ENCODE measurements at places on chromosomes 13 and 19.

DNA sequence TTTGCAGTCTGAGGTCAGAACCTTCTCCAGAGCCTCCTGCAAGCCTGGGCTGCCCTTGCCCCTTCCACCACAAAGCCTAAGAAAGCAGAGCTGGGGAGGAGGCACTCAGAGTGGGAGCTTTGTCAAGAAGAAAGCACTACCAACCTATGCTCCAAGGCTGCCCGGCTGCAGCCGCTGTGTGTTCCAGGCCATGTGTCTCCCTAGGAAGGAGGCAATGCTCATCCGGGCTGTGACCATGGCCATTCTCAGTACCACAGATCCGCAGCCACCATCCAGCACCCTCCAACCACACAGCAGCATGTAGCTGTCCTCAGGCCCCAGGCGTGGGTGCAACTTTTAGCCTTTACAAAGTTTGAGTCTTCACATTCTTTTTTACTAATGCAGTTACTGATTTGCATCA is 22.0 kb downstream of the CARS2 start:
- no peak for DNase-seq

DNA sequence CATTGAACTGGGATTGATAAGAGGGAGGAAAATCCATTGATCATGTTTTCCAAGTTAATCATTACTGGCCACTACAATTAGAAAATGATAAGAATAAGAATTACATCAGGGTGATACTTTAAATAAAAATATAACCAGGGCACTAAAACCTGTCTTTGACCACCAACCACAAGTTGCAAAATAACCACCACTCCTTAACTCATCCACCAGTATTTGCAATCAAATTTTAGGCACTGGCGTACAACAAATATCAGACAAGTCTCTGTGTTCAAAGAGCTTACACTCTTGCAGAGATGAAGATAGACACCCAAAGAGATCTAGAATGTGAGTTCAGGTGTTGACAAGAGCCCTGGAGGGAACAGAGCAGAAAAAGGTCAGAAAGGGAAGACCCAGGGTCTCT is 514 bp downstream of the CEACAM3 start:
- DNase-seq: no peak

DNA sequence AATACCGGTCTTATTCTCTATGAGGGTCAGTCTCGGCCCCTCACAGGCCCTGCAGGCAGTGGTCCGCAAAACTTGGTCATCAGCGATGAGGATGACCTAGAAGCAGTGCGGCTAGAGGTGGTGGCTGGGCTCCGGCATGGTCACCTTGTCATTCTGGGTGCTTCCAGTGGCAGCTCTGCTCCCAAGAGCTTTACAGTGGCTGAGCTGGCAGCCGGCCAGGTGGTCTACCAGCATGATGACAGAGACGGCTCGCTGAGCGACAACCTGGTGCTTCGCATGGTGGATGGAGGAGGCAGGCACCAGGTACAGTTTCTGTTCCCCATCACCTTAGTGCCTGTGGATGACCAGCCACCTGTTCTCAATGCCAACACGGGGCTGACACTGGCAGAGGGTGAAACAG is 1.8 kb downstream of the FREM2 start:
- DNase-seq: no peak

DNA sequence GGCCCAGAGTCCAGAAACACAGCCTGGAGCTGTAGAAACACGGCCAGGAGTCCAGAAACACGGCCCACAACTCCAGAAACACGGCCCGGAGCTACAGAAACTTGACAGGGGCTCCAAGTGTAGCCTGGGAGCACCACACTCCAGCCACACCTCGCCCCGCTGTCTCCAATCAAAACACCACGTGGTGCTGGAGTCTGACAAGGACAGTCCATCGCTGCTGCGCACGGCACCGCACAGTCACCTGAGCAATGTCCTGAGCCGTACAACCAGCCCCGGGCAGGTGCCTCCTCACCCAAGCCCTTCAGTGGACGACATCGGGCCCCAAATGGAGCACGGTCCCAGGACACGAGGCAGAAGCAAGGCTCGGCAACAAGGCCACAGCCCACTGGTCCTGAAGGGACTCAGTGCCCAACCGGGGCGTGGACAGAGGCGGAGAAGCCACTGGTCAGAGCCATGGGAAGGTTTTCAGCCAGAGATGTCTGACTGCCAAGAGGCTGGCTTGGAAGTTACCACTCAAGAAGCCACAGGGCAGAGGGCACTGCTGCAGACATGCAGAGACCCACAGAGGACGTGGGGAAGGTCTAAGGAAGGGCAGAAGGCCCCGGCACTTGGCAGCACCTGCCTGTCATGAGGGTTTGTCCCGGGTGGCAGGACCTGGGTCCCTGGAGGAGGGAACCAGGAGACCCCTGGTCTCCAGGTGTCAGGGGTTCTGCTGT is 19.7 kb upstream of the PLPP2 start:
- no peak for DNase-seq

- DNase-seq: no peak
Observed at GRCh38 chr13:110466266-110466915, 95.1 kb downstream of the RAB20 start.

DNA sequence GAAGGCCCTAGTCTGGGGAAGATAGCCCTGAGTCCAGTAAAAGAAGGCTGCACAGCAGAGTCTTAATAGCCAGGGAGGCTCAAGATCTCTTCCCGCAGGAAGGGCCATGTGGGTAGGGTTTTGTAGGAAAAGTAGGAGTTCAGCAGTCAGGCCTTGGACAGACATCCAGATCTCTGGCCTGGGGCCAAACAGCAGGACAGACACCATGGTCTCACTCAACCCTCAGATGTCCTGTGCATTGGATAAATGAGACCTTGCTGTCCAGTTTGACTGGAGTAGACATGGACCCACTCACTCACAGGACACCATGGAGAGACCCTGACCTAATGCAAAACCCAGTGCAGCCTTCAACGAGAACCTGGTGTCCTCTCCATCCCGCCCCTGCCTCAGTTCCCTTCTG is 3.9 kb downstream of the OCEL1 start:
- no peak for DNase-seq

- no peak for DNase-seq
Observed at GRCh38 chr19:6773323-6773931, 919 bp downstream of the VAV1 start.

GRCh38 chr19:435707-436412 is 25.0 kb downstream of the SHC2 start:
- no peak for DNase-seq

- peak; percentile 50 for DNase-seq
Observed at GRCh38 chr13:41960211-41960636, 685 bp downstream of the VWA8 start.

GRCh38 chr19:58059003-58059670 is at the start of gene ZNF135:
Gene ZNF135, plus strand, starts transcription at chr19:58059282. Its CDS starts 721 bp downstream, at chr19:58060003.
- DNase-seq: peak; percentile 78

DNA sequence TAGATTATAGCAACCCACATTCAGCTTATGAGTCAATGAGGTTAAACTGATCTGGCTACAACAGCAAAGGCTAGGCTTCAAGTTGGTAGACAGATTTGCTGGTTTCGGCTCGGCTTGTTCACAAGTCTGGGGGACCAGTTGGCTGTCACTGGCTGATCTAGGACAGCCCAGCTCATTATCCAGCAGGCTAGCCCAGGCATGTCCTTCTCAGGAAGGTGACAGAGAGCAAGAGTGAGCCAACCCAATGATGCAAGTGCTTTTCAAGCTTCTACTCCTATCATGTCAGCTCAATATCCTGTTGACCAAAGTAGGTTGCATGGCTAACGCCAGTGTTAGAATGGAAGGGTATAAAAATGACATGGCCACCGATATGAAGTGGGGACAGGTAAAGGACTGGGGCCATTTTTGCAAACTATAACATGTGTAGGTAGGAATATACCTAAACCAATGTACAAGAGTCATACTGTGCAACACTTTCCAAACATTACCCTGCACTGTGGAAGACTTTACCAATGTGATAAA is 220.9 kb upstream of the SOX21 start:
- no peak for DNase-seq

GRCh38 chr19:12749938-12750521 is 1.6 kb upstream of the BEST2 start:
- DNase-seq: peak; percentile 52

DNA sequence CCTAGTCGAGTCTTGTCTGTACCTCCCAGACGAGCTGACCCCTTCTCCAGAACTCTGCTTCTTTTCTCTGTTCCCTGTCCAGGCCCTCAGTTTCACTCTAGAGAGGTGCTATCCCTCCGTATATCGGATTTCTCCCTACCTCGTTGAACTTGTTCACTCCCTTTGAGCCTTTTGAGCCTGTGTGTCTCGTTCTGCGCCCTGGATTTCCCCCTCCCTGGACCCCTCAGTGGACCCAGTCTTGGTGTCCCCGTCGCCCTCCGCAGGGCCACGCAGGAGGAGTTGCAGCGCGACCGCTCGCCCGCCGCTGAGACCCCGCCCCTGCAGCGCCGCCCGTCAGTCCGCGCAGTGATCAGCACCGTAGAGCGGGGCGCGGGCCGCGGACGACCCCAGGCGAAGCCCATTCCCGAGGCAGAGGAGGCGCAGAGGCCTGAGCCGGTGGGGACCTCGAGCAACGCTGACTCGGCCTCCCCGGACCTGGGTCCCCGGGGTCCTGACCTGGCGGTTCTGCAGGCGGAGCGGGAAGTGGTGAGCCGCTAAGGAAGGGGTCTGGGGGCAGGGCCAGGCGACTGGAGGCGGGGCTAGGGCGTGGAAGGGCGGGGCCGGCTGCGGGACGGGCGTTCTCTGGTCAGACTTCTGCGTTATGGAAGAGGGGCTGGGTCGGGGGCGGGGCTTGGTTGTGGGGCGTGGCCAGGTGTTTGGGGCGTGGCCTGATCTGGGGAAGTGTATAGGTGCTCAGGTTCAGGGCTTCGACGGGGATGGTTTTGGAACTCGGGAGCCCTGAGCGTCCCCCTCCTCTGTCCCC is 5.5 kb downstream of the EPS8L1 start:
- peak; percentile 60 for DNase-seq

GRCh38 chr13:29577136-29578051 is 18.1 kb downstream of the SLC7A1 start:
- peak; percentile 34 for DNase-seq

DNA sequence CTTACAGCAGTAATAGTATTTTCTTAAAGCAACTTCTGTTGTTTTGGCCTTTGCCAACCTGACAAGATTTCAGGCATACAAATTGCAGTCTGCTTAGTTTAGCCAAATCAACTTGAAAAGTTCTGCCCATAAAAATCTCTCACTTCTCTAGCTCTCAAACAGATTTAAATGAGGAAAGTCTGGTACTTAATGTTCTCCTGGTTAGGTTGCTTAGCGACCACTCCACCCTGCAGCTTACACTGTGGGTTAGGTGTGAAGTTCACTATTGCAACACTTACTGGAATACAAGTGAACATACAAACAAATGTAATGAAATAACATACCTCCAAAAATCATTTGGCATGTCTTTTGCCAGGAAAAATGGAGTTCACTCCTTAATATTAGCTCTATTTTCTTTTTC is 178.7 kb upstream of the PCDH9 start:
- DNase-seq: no peak

DNA sequence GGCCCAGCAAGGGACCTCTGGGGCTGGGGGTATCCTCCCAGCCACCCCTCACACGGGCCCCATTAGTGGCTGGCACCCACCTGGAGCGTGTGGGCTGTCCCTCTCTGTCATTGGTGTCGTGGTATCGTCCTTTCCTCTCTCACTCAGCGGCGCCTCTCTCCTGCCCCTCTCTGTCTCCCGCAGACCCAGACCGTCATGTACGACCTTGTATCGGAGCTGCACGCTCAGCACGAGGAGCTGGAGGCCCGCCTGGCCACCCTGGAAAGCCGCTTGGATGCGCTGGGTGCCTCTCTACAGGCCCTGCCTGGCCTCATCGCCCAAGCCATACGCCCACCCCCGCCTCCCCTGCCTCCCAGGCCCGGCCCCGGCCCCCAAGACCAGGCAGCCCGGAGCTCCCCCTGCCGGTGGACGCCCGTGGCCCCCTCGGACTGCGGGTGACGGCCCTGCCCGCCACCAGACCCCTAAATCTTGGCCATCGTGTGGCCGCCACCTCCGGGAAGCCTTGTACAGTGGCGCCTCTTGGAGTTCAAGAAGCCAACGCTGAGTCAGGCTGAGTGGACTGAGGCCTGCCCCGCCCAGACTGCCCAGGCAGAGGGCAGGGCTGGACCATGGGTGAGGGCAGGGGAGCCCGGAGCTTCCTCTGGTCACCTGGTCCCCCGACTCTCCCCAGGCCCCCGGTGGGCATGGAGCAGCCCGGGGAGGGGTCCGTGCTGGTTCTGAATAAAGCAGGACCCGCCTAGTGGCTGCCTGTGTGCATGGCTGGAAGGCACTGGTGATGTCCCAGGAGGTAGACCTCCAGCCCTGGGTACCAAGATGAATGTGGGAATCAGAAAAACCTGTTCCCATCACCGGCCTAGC is 9.8 kb upstream of the ARRDC2 start:
- peak; percentile 50 for DNase-seq

DNA sequence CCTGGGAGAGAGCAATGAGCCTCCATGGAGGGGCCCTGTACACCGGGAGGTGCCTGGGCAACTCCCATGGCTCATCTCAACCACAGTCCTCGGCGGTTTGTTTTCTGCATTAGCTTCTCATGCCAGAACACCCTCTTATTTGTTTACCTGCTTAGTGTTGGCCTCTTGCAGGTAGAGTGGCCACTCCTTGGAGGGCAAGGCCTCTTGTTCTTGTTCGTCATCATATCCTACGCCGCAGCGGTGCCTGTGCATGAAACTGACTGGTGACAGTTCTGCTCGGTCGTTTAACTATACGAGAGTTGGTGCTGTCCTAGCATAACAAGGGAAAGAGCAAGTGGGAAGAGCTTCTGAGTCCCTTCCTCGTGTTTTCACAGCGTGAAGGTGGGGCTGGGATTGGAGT is 40.5 kb upstream of the RNF113B start:
- no peak for DNase-seq
